ENCODE measurements at places on chromosomes 7 and 10. TPM values are rescaled to one million over a fixed set of nuclear protein-coding genes. Genes with fewer than 3 reads are reported as not detected.

- no peaks in the 10 kb centered on the region for H3K4me1 ChIP-seq
- no peak for DNase-seq
- H3K27ac ChIP-seq = no peak overlapping the region
- H3K36me3 ChIP-seq = no peaks in the 10 kb centered on the region
- no peaks in the 10 kb centered on the region for H3K27me3 ChIP-seq
These were observed 60.8 kb upstream of the SMNDC1 start for GRCh38 chr10:110365356-110366143.

DNA sequence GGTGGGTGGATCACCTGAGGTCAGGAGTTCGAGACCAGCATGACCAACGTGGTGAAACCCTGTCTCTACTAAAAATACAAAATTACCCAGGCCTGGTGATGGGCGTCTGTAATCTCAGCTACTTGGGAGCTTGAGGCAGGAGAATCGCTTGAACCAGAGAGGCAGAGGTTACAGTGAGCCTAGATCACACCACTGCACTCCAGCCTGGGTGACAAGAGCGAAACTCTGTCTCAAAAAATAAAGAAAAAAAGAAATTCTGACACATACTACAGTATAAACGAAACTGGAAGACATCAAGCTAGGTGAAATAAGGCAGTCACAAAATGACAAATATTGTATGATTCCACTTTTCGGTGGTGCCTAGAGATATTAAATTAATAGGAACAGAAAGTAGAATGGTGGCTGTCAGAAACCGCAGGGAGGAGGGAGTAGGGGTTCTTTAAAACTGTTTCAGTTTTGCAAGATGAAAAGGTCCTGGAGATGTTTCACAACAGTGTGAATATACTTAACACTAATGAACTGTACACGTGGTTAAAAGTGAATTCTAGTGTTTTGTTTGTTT is 23.2 kb downstream of the PILRA start:
- H3K36me3 ChIP-seq = no peaks in the 10 kb centered on the region
- H3K27me3 ChIP-seq = no peaks in the 10 kb centered on the region
- H3K4me1 ChIP-seq = no peaks in the 10 kb centered on the region
- no peak for DNase-seq
- no peak overlapping the region for H3K4me3 ChIP-seq

DNA sequence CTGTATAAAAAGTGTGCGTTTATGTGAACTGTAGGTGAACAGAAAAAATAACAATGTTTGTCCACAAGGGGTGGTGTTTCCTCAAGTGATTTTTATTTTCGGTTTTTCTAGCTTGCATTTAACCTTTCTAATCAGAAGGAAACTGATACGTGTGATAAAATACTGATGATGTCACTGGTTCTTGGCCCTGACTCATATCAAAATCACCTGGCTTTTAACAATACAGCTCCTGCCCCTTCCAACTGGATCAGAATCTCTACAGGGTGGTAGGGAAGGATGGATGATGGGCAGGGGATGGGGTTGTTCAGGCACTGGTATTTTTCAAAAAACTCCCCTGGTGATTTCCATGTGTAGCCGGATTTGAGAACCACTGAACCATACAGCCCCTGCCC is 10.9 kb downstream of the NPFFR1 start:
- peaks cover 4% of the 10 kb centered on the region for H3K4me1 ChIP-seq
- H3K27ac ChIP-seq = no peak overlapping the region
- no peak overlapping the region for H3K4me3 ChIP-seq
- DNase-seq = no peak

Gene SRI
- total RNA-seq = 90.9 TPM

Gene CALCR
- total RNA-seq = 0.15 TPM

- no peak for DNase-seq
- H3K27ac ChIP-seq = no peak overlapping the region
These were observed 9.4 kb downstream of the FZD9 start for GRCh38 chr7:73442903-73443500.

DNA sequence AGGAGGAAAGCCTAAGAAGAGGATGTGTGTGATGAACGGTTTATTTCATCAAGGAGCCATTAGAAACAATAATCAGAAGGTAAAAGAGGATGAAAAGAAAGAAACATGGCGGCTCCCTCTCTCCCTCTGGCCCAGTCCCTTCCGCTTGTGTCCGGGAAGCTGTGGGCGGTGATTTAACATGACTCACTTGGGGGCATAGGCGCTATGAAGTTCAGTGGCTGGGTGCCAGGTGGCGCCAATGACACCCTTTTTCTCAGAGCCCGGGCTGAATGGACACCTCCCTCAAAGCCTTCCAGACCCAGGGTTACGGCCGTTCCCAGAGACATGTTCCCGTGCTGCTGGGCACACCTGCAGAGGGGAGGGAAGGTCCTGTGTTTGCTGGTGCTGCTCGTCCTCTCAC is 244.0 kb downstream of the SKAP2 start:
- H3K4me1 ChIP-seq = no peaks in the 10 kb centered on the region
- H3K36me3 ChIP-seq = no peaks in the 10 kb centered on the region

DNA sequence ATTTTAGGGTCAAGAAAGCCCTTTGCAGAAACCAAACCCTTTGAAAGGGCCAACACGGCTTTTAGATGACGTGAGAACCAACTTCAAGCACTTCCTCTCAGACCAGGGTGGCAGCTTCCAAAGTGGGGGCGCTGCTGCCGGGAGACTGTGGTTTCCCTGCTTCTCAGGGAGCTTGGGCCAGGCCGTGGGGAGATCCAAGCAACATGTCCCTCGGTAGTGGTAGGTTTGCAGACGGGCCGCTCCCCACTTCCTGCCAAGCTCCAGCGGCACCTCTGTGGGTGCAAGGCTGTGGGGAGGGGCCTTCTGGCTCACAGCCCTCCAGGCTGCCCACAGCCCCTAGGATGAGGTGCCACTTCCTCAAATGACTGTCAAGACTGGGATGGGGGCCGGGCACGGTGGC is 132.4 kb downstream of the FAM53B start:
- no peak overlapping the region for H3K4me3 ChIP-seq
- no peak for DNase-seq
- no peaks in the 10 kb centered on the region for H3K4me1 ChIP-seq

DNA sequence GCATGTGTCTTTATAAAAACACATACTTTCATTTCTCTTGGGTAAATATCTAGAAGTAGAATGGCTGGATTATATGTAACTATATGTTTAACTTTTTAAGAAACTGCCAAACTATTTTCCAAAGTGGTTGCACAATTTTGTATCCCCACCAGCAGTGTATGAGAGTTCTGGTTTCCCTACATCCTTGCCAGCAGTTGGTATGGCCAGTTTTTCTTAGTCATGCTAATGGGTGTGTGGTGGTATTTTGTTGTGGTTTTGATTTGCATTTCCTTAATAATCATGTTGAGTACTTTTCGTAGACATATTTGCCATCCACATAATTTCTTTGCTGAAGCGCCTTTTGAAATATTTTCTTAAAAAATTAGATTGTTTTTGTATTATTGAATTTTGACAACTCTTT is 60.3 kb downstream of the NEUROG3 start:
- no peaks in the 10 kb centered on the region for H3K36me3 ChIP-seq
- no peak for DNase-seq
- H3K27me3 ChIP-seq = no peaks in the 10 kb centered on the region
- H3K27ac ChIP-seq = no peak overlapping the region
- H3K4me1 ChIP-seq = no peaks in the 10 kb centered on the region
- H3K4me3 ChIP-seq = no peak overlapping the region

DNA sequence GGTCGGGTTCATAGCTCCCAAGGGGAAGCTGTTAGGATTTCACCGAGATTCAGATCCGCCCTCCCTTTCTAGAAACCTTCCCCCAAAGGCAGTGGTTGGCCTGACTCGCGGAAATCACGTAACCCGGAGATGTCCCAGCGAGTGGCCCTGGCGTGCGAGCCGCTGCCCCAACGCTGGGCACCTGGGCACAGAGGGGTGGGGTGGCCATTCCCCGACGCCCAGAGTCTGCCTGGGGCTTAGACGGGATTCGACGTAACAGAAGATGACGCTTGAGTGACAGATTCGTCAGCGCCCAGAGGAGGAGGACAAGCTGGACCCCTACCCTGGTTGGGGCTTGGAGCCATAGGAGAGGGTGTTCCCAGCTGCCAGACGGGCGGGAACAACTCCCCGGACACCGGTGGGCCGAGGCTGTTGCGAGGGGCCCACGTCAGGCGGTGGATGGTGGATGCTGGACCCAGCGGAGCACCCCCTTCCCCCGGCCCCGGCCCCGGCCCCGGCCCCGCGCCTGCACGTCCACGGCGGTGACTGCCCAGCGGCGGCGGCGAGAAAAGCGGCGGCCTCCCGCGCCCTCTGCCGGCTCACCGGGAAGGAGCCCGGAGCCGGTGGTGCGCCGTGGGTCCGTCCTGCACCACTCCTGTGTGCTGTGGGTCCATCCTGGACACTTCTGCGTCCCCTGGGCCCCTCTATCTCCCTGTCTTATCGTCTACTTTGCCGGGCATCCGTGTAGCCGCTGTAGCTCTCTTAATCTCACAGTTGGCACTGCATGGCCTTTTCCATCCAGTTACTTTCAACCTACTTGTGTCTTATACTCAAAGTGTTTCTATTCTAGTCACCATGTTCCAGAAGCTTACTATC is 35.4 kb upstream of the KNDC1 start:
- H3K27me3 ChIP-seq = peaks cover 53% of the 10 kb centered on the region
- H3K4me1 ChIP-seq = no peaks in the 10 kb centered on the region
- no peaks in the 10 kb centered on the region for H3K36me3 ChIP-seq
- no peak for DNase-seq

DNA sequence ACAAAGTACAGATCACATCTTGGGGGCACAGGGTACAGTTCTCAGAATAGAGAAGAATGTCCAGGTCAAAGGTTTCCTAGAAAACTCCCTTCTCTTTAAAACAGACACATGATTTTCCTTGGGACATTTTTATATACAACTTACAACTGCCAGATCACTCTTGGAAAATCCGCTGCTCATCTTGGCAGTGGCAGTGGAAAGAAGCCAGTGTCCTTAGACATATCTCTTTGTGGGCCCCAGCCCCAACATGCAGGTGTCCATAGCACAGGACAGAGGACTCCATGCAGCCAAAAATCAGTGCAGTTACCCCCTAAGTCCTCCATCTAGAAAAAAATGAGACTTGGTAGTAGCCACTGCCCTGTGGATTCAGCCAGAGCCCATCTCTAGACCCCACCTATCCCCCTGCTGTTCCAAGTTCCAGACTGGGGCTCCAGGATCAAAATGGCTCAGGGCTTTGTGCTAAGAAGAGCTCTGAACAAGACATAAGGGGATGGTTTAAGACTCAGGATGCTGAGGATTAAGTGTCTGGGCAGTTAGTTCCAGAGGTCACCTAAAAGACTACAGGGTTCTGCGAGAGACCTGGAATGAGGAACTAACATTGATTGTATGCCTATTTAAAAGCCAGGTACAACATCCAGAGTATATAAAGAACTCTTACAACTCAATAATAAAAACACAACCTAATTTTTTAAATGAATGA is 34.4 kb downstream of the HIPK2 start:
- H3K27me3 ChIP-seq = no peaks in the 10 kb centered on the region
- no peak overlapping the region for H3K4me3 ChIP-seq

GRCh38 chr10:129055986-129056385 is 411.1 kb upstream of the MGMT start:
- no peak overlapping the region for H3K4me3 ChIP-seq
- H3K27ac ChIP-seq = no peak overlapping the region
- no peak for DNase-seq
- H3K36me3 ChIP-seq = no peaks in the 10 kb centered on the region
- H3K27me3 ChIP-seq = no peaks in the 10 kb centered on the region
- no peaks in the 10 kb centered on the region for H3K4me1 ChIP-seq

- H3K27me3 ChIP-seq = no peaks in the 10 kb centered on the region
- no peaks in the 10 kb centered on the region for H3K36me3 ChIP-seq
- H3K27ac ChIP-seq = no peak overlapping the region
- DNase-seq = no peak
These were observed 173.1 kb upstream of the LRRTM3 start for GRCh38 chr10:66752714-66753113.

- no peak overlapping the region for H3K4me3 ChIP-seq
- H3K4me1 ChIP-seq = no peaks in the 10 kb centered on the region
- H3K27me3 ChIP-seq = no peaks in the 10 kb centered on the region
- no peaks in the 10 kb centered on the region for H3K36me3 ChIP-seq
- no peak for DNase-seq
These were observed 269.2 kb downstream of the MAD1L1 start for GRCh38 chr7:1963575-1963974.

Gene CCDC172
- total RNA-seq = not detected

DNA sequence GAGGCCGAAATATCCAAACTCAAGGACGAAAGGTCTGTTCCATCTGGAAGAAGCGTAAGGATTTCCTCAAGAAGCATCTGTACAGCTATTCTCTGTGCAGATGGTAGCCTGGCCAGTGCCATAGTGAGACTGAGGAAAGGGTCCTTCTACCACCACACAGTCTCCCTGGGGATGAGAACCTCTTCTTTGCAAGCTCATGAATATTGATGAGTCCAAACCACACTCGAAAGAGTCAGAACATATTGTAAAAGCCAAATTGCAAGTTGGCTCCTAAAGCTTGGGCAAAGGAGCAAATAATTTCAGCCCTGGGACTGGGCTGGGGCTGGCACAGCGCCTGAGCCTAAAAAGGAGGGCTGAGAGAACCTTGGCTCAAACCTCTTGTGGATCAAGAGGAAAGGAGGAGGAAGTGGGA is 66.1 kb upstream of the PIP4K2A start:
- no peaks in the 10 kb centered on the region for H3K4me1 ChIP-seq
- H3K27me3 ChIP-seq = no peaks in the 10 kb centered on the region
- no peaks in the 10 kb centered on the region for H3K36me3 ChIP-seq
- no peak for DNase-seq

GRCh38 chr10:54139819-54140428 is 661.1 kb downstream of the PCDH15 start:
- H3K4me1 ChIP-seq = no peaks in the 10 kb centered on the region
- no peaks in the 10 kb centered on the region for H3K27me3 ChIP-seq
- H3K36me3 ChIP-seq = no peaks in the 10 kb centered on the region
- H3K4me3 ChIP-seq = no peak overlapping the region
- no peak for DNase-seq

Gene GPR15LG
- not detected for total RNA-seq

GRCh38 chr10:78752221-78752620 is 316.5 kb upstream of the ZMIZ1 start:
- H3K36me3 ChIP-seq = no peaks in the 10 kb centered on the region
- DNase-seq = no peak
- H3K4me1 ChIP-seq = peaks cover 11% of the 10 kb centered on the region

- no peaks in the 10 kb centered on the region for H3K36me3 ChIP-seq
- H3K27ac ChIP-seq = no peak overlapping the region
These were observed 276.8 kb upstream of the RNF32 start for GRCh38 chr7:156363751-156364150.

DNA sequence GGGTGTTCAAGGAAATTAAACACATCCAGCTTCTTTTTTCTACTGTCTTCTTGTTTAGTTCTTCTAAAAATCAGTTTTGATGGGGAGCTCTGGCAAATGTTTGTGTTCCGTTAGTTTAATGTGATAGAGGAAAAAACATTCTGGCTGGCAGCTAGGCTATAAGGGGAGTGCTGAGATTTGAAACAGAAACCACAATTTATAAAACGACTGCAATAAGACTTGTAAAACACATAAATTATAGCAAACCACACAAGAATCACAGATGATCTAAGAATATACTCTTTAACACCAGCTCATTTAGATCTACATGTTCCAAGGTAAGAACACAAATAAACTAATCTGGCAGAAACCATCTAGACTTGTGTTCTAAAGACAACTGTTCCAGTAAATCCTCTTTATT is 425.5 kb downstream of the CNTNAP2 start:
- no peaks in the 10 kb centered on the region for H3K27me3 ChIP-seq
- no peaks in the 10 kb centered on the region for H3K36me3 ChIP-seq
- H3K4me3 ChIP-seq = no peak overlapping the region
- no peak overlapping the region for H3K27ac ChIP-seq
